ENCODE measurements at places on chromosomes 11 and 22. TPM values are rescaled to one million over a fixed set of nuclear protein-coding genes. Genes with fewer than 3 reads are reported as not detected.

Gene MPZL3
- total RNA-seq: 24.5 TPM

Gene SYT9
- not detected for total RNA-seq

Gene TMEM25
- 9.2 TPM for total RNA-seq

Gene ZBTB44
- 48.1 TPM for total RNA-seq

Gene C11orf52
- total RNA-seq: not detected

Gene PITPNM1
- 109 TPM for total RNA-seq

Gene C22orf42
- not detected for total RNA-seq

Gene GAL
- total RNA-seq: not detected

Gene AMOTL1
- 2.0 TPM for total RNA-seq

Gene FOLR1
- total RNA-seq: not detected

Gene KCNA4
- total RNA-seq: not detected

Gene MMP1
- total RNA-seq: 0.16 TPM

Gene CD3G
- 156 TPM for total RNA-seq

Gene KRTAP5-2
- not detected for total RNA-seq

Gene ZNF214
- not detected for total RNA-seq

Gene THAP7
- total RNA-seq: 41.5 TPM

Gene MUC5AC
- total RNA-seq: not detected

Gene ACTN3
- total RNA-seq: not detected

Gene OR4D11
- not detected for total RNA-seq

Gene ZNF70
- total RNA-seq: 1.8 TPM

Gene FIBIN
- not detected for total RNA-seq

Gene HPX
- 0.47 TPM for total RNA-seq

Gene MUC2
- total RNA-seq: not detected

Gene OR5D14
- not detected for total RNA-seq

Gene DUSP8
- total RNA-seq: 79.5 TPM

Gene GAB4
- total RNA-seq: not detected

Gene ZC3H12C
- 0.91 TPM for total RNA-seq

Gene TSGA10IP
- not detected for total RNA-seq

Gene CLP1
- 22.7 TPM for total RNA-seq

Gene OR51M1
- total RNA-seq: not detected

Gene LPXN
- 92.8 TPM for total RNA-seq

Gene KCNK4
- total RNA-seq: not detected

Gene ZNF280A
- total RNA-seq: not detected

Gene TMEM86A
- total RNA-seq: 5.4 TPM

Gene MFRP
- not detected for total RNA-seq

Gene RANGAP1
- total RNA-seq: 114 TPM

Gene SYT7
- total RNA-seq: not detected

Gene LYVE1
- total RNA-seq: not detected

Gene TRPM5
- total RNA-seq: 0.07 TPM

Gene SLC16A8
- total RNA-seq: not detected

Measured in T-helper 17 cell (primary cell).